Trophoblast cell (in vitro differentiated cells and primary cell): ENCODE measurements at places on chromosomes 16 and 17.

DNA sequence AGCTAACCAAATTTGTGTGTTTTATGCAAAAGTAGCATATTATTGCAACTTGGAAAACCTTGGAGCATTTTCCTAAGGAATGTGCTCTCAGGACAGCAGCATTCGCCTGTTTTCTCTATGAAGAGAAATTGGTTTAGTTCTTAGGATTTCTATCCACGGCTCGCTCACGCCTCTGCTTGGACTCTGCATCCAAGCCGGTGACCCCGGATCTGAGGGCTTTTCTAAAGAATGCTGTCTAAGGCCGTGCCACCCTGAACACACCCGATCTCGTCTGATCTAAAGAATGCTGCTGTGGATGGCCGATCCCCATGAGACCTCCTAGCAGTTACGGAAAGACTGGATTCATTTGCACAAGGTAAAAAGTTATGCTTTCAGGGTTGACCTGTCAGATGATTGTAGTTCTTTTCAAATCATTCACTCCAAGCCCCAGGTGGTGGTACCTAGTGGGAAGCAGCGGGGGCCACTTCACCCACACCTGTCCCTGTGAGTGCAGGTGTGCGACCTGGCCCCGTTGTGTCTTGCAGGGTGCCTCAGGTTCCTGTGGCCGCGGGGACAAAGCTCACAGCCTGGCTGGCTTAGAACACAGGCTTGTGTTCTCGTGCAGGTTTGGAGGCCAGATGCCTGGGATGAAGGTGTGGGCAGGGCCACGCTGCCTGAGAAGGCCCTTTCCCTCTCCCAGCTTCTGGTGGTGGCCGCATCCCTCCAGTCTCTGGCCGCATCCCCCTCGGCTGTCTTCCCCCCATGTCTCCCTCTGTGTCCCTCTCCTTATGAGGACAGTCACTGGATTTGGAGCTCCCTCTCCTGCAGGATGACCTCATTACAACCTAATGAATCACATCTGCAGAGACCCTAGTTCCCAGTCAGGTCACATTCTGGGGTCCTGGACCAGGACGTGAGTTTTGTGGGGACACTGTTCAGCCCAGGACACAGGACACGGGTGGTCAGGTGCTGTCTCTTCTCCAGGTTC lies 71.1 kb downstream of the BANP start:
- peaks cover 42% of the 10 kb centered on the region for H3K36me3 ChIP-seq
- no peaks in the 10 kb centered on the region for H3K4me1 ChIP-seq
- H3K27me3 ChIP-seq: no peaks in the 10 kb centered on the region
- DNase-seq: no peak

DNA sequence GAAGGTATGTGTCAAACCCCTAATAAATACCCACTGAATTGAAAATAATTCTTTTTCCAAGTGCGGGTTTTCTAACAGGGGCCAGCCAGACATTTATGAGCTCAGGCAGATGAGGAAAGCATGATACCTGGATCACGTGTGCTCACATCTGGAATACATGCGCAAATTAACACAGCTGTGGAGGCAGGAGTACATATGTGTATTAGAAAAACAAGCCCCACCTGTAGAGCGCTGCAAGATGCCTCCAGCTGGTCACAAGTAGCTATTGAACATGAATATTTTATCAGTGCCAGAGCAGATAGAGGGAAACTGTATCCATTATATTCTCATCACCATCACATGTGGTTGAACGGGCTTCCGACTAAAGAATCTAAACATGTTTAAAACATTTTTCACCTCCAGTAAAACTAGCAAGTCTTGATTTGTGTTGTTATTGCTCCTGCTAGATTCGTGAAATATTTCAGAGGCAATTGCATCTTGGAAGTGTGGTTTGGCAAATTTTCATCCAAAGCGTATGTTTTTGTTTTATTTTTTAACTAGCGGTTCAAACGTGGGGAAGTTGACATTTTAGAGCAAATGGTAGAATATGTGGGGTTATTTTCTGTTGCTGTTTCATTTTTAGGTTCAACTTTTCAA lies 482.8 kb downstream of the CDH13 start:
- no peak overlapping the region for H3K4me3 ChIP-seq
- no peaks in the 10 kb centered on the region for H3K27me3 ChIP-seq
- no peaks in the 10 kb centered on the region for H3K36me3 ChIP-seq
- H3K27ac ChIP-seq: no peak overlapping the region
- H3K4me1 ChIP-seq: no peaks in the 10 kb centered on the region

DNA sequence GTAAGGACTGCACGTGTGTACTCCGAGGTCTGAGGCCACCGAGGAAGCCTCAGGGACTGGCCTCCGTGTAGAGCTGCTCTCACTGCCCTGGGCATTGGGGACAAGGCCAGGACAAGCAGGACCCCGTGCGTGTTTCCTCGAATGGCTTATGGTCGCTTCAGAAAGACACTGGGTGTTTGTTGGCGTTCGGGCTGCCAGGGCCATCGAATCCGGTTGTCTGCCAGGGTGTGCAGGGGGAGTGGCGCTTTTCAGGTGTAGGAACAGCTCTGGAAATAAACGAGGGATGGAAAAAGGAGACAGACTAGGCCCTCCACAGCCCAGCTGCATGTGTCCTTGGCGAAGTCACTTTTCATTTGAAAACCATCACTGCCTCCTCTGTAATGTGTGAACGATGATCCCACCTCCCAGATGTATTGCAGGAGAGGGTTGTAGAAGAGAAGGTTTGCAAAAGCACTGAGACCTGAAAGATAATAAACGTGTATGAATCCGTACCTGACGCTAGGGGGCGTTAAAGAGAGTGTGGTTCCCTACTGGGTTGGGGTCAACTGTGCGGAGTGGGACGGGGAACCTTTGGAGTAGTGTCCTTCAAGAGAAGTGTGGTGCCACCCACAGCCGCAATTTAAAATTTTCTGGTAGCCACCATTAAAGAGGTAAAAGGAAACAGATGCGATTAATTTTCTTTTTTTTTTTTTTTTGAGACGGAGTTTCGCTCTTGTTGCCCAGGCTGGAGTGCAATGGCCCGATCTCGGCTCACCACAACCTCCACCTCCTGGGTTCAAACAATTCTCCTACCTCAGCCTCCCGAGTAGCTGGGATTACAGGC lies 2.1 kb upstream of the ZSCAN10 start:
- H3K27me3 ChIP-seq: no peaks in the 10 kb centered on the region
- H3K36me3 ChIP-seq: no peaks in the 10 kb centered on the region
- no peak overlapping the region for H3K4me3 ChIP-seq
- H3K27ac ChIP-seq: no peak overlapping the region

DNA sequence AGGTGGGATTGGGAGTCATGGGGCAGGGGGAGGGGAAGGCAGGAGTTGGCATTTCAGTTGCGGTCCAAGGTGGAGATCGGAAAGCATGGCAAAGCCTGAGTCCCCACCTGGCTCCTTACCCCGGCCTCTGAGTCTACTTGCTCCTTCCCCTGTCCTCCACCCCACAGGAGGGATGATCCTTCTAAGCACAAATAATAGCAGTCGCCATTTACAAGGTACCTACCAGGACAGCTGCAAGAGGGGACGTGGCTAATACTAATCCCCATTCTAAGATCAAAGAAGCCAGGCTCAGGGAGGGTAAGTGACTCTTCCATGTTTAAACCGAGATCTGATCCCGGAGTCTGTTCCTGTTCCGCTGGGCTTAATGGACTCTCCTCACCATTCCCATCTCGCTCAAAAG lies 396.3 kb downstream of the SLC39A11 start:
- H3K4me1 ChIP-seq: no peaks in the 10 kb centered on the region
- no peaks in the 10 kb centered on the region for H3K27me3 ChIP-seq
- no peak for DNase-seq
- H3K27ac ChIP-seq: no peak overlapping the region
- no peak overlapping the region for H3K4me3 ChIP-seq
- H3K36me3 ChIP-seq: no peaks in the 10 kb centered on the region

- peak; percentile 33 for DNase-seq
- H3K36me3 ChIP-seq: peaks cover 19% of the 10 kb centered on the region
- H3K4me3 ChIP-seq: no peak overlapping the region
- no peaks in the 10 kb centered on the region for H3K27me3 ChIP-seq
- no peak overlapping the region for H3K27ac ChIP-seq
Observed at GRCh38 chr17:45289301-45290268, 27.2 kb downstream of the MAP3K14 start.

DNA sequence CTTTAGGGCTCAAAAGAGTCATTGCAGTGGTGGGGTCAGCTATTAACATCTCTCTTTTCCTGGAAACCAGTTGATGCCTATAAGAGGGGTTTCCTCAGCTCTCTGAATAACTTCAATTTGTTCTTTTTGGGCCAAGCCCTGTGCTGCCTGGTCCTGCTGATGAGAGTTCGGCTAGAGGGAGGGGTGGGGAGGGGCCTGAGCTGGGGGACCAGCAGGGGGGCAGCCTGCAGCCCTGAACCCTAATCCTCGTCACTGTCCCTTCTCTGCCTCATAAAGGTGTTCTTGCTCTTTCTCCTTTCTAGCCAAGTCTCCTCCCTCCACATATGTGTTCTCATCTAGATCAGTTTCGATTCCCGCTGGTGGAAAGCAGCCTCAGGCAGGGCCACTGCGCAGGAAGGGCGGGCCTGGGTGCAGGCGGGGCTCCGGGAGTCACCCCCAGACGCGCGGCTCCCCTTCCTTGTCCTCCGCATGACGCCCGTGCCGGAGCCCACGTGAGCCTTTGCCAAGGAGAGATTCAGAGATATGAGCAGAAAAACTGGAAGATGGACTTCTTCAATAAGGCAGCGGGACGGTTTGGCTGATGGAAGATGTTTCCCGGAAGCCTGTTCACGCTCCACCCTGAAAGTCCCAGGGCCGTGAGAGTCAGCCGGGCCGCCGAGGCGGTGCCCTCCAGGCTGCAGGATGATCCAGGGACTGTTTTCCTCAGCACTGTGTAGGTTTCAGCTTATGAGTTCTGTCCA lies 15.0 kb upstream of the RHOT1 start:
- peak overlapping the region; percentile 67 for H3K4me3 ChIP-seq
- no peaks in the 10 kb centered on the region for H3K36me3 ChIP-seq
- DNase-seq: peak; percentile 53
- no peaks in the 10 kb centered on the region for H3K4me1 ChIP-seq

GRCh38 chr17:49523196-49523595 lies 28.1 kb downstream of the NGFR start:
- DNase-seq: no peak
- no peaks in the 10 kb centered on the region for H3K27me3 ChIP-seq
- no peaks in the 10 kb centered on the region for H3K36me3 ChIP-seq
- no peaks in the 10 kb centered on the region for H3K4me1 ChIP-seq
- H3K4me3 ChIP-seq: no peak overlapping the region

- no peaks in the 10 kb centered on the region for H3K27me3 ChIP-seq
- H3K36me3 ChIP-seq: no peaks in the 10 kb centered on the region
- peaks cover 3% of the 10 kb centered on the region for H3K4me1 ChIP-seq
- no peak for DNase-seq
- no peak overlapping the region for H3K4me3 ChIP-seq
Observed at GRCh38 chr17:13647543-13648021, 45.9 kb upstream of the HS3ST3A1 start.

GRCh38 chr17:38544175-38544838 lies 61.4 kb downstream of the SRCIN1 start:
- H3K27ac ChIP-seq: no peak overlapping the region
- H3K4me3 ChIP-seq: no peak overlapping the region
- DNase-seq: no peak

DNA sequence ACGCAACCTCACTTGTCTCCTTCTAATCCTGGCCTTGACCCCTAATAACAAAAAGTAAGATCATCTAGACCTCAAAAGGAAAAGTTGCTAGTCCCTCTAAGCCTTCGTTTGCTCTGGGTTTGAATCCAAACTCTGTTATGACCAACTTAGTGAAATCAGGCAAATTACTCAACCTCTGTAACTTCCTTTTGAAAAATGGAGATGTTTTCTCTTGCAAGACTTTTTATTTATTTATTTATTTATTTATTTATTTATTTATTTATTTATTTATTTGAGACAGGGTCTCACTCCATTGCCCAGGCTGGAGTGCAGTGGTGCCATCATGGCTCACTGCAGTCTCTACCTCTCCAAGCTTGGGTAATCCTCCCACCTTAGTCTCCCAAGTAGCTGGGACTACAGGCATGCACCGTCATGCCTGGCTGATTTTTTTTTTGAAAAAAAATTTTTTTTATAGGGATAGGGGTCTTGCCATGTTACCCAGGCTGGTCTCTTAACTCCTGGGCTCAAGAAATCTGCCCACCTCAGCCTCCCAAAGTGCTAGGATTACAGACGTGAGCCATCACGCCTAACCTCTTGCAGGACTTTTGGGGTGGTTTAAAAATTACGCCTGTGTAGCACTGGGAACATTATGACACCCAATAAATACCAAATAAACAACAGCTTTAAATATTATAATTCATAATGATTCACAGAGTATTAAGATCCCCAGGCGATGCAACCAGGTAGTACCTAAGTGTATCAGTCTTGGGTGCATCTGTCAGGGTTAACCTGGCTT lies 63.4 kb downstream of the PITPNC1 start:
- DNase-seq: no peak
- H3K36me3 ChIP-seq: no peaks in the 10 kb centered on the region
- peaks cover 16% of the 10 kb centered on the region for H3K4me1 ChIP-seq
- H3K4me3 ChIP-seq: no peak overlapping the region
